ENCODE measurements at places on chromosomes 16 and 17. TPM values are rescaled to one million over a fixed set of nuclear protein-coding genes. Genes with fewer than 3 reads are reported as not detected.

KRTAP16-1 gene
- 0.14 TPM for total RNA-seq

SBK1 gene
- total RNA-seq: 9.3 TPM

CTRB1 gene
- total RNA-seq: not detected

EPX gene
- not detected for total RNA-seq

CCL8 gene
- total RNA-seq: not detected

KRT39 gene
- total RNA-seq: not detected

SYNGR3 gene
- total RNA-seq: 2.2 TPM

SEC14L1 gene
- total RNA-seq: 54.0 TPM

NT5M gene
- 8.3 TPM for total RNA-seq
